Dermis microvascular lymphatic vessel endothelial cell (primary cell): ENCODE measurements at places on chromosomes 11 and 22.

DNA sequence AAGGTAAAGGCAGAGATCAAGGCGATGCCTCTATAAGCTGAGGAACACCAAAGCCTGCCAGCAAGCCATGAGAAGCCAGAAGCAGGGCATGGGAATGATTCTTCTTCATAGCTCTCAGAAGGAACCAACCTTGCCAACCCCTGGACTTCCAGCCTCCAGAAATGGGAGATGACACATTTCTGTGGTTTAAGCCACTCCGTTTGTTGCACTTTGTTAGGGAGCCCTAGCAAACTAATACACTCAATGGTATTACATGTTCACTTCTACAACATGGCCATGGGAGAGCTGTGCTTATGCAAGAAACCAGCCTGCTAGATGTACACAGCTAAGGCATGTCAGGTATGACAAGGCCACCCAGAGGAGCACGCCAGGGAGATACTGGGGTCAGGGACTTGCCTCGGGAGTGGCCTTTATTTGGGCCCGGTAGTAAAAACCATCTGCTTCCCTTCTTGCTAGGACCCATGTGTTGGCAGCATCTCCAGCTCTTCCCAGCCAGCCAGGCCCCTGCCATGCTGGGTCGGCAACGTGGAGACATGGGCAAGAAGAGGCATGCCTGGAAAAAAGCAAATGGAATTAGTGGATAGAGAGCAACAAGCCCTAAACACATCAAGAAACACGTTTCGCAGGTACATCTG is 3.6 kb downstream of the C11orf16 start:
- no peak for DNase-seq

DNA sequence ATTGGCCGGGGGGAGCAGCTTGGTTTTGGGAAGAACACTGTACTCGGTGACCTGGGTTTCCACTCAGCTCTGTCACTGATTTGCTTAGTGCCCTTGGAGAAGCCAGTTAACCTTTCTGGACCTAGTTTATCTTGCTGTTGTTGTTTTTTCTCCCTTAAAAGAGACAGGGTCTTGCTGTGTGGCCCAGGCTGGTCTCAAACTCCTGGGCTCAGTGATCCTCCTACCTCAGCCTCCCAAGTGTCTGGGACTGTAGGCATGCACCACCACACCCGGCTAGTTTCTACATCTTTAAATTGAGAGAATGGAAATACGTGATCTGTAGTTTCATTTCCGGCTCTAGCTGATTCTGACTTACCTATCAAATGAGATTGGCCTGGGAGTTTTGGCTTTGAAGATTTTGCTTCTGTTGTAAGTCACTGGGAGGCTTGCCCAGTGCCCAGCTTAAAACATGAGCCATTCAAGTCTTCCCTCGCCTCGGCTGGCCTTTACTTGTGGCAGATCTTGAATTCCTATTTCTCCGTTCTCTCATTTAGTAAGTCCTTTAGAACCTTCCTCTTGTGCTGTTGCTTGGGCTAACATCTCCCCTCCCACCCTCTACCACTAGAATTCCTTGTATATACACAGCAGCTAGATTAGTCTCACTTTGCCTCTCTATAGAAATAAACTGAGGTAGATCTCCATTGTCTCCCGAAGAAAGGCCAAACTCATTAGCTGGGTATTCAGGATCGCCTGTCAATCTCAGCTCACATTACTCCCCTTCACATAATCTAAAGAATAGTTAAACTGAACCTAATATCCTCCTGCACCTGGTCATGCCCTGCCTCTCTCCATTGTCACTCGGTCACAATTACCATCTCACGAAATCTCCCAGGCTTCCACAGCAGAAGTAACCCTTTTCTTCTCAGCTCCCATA is 87.7 kb upstream of the SLC25A18 start:
- DNase-seq, result no peak

DNA sequence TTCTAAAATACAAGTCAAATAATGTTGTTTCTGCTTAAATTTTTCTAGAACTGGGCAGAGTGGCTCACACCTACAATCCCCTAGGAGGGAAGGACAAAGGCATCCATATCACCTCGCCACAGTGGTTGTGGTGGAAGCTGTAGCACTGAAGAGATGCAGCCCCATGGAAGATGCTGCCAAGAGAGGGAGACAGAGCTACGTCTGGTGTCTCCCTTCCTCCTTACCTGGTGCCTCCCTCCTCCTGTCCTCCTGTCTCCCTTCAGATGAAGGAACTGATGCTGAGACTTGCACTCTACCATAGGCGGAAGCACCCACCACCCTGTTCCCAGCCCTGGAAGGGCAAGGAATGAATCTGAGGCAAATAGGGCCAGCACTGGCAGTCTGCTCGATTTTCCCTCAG is 22.3 kb downstream of the MMP27 start:
- no peak for DNase-seq

- peak; percentile 30 for DNase-seq
Measured at GRCh38 chr22:44638971-44639760, 62.8 kb upstream of the PRR5 start.

DNA sequence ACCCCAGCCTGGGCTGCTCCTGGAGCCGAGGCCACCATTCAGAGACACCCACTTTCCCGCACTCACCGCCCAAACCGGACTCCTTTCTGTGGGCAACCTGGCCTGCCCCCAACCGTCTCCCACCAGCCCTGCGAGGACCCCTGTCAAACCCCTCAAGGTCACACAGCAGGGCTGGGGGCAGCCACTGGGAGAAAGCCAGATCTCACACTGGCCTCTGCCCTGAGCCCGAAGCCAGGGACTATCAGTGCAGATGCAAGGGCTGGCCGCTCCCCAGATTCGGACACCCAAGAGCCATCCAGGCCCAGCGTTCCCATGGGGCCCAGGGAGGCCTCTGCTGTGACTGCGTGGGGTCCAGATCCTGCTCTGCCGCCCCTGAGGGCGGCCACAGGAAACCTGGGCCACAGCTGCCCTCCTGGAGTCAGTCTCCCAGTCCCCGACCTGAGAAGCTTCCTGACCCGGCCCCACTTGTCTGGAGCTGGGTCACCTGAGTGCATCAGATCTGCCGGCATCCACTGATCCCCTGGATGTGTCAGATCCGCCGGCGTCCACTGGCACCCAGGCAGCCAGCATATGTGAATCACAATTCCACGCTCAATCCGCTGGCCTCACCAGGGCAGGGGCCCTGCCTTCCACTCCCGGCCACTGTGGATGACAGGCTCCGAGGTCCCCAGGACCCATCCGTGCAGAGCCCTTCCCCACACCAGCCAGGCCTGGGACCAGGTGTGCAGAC is 139.7 kb downstream of the BRD1 start:
- no peak for DNase-seq

GRCh38 chr22:41009222-41009948 is 58.2 kb downstream of the RBX1 start:
- no peak for DNase-seq

DNA sequence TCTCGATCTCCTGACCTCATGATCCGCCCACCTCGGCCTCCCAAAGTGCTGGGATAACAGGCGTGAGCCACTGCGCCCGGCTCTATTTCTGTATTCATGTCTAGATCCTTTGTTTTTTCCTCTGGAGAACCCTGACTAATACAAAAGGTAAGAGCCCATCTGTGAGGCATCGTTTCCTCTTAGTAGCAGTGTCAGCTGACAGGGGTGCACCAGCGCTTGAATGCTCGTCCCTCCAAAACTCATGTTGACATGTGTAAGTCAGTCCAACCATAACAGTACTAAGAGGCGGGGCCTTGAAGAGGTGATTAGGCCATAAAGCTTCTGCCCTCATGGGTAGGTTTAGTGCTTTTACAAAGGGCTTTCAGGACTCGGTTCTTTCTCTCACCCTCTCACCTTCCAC is 470.1 kb upstream of the B3GAT1 start:
- peak; percentile 36 for DNase-seq

DNA sequence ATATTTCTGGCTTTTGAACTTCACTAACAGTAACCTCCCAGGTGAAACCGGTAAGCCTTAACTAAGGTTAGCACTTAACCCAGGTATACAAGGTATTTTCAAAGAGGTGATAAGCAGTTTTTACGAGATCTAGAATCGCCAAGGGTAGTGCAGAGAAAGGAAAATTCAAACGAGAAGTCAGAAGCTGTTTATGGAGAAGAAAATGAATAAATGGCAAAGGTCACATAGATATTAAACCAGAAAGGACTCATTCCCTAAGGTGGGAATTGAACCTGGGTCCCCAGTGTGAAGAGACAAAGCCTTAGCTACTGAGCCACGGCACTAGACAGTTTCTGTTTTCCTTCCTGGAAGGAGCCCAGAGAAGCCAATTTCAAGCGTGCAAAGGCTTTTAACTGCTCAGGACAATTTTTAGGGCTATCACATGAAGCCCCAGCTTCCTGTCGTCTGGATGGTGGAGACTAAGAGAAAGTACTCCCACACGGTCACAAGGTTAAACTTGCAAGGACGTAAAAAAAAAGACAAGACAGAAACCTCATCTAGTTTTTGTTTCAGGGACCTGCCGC is 5.7 kb upstream of the C1QTNF6 start:
- DNase-seq, result peak; percentile 10

- peak; percentile 24 for DNase-seq
Measured at GRCh38 chr11:77046060-77046501, 11.9 kb downstream of the B3GNT6 start.

DNA sequence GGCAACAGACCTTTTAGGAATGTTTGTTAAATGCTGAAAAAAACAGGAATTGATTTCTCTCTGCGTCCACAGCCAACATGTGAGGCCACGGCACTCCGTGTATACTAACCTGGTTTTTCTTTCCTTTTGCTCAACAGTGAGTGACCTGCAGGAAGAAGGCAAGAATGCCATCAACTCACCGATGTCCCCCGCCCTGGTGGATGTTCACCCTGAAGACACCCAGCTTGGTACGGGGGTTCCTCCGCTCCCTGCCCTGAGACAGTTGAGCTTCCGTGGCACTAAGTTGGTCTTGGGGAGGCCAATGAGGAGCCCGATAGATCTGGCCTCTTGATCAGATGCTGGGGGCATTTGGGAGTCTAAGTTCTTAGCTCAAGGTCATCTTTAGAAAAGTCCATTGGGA is 69.7 kb downstream of the PARVB start:
- DNase-seq, result no peak
